ENCODE measurements at places on chromosomes 4 and X.

- DNase-seq: no peak
Observed at GRCh38 chr4:177175473-177175872, 134.2 kb upstream of the NEIL3 start.

DNA sequence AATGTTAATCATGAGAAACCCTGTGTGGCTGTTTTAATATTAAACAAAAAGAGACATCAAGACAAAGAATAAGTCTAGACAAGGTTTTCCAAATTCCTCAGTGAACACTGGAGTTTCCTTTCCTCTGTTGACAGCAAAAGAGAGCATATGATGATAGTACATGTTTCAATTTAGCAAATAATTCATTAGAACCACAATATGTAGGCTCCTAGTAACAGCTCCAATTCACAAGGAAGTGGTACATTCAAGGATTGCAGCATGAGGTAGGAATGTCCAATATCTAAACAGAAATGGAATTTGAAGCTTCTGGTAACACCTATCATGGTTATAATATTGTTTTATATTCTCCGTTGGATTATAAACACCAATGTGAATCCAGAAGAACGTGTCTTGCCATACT, 203.8 kb upstream of the TECRL start:
- DNase-seq: no peak

- DNase-seq: no peak
Observed at GRCh38 chrX:145821291-145821897, 3.8 kb downstream of the SLITRK2 start.

GRCh38 chr4:120760047-120760446, 162.5 kb downstream of the PRDM5 start:
- no peak for DNase-seq

DNA sequence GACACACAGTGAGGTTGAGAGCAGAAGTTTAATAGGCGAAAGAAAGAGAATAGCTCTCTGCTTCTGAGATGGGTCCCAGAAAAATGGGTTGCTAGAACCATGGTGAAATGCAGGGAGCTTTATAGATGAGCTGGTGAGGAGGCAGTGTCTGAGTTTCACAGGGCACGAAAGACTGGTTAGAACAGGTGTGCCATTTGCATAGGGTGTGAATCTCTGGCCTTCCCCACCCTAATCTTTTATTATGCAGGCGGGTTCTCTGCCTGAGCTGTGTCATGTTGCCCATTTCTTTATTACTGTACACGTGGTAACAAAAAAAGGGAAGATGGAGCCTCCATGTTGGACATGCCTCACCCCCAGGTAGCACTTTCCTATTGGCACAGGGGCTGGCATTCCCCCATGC, 39.1 kb downstream of the FUNDC1 start:
- DNase-seq: no peak

- DNase-seq: no peak
Observed at GRCh38 chr4:129335276-129335675, 239.3 kb downstream of the C4orf33 start.

DNA sequence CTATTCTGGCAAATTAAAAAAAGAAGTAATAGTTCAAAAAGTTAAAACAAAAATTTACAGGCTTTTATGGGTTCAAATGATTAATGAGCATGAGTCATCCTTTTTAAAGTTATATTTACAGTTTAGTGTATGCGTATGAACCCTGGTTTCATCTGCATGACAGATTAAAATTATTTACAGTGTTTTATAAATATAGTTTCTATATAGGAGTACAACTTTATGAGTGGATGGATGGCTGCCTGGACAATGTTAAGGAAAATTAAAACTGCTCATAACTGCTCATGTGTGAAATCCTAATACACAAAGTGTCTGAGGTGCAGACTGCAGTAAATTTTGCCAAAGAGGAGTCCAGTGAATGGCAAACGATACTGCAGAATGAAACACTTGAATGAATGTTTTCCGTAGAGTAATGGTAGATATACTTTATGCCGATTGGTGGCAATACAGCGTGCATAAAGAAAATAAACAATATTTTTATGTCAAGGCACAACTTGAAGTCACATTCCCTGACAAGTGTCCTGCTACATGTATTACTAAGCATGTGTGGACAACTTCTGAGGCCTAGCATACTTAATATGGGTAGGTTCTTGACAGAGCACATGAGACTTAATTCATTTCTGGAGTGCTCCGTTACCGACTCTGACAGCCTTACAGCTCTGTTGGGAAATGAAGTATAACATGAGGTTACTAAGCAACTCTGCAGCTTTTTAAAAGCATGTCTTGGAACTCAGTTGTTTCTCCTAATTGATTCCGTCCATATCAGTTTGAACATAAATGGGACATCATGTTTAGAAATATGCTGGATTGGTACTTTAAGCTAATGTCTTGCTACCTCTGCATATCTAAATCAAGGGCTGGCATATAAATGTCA, 985.6 kb upstream of the PCDH7 start:
- DNase-seq: no peak

DNA sequence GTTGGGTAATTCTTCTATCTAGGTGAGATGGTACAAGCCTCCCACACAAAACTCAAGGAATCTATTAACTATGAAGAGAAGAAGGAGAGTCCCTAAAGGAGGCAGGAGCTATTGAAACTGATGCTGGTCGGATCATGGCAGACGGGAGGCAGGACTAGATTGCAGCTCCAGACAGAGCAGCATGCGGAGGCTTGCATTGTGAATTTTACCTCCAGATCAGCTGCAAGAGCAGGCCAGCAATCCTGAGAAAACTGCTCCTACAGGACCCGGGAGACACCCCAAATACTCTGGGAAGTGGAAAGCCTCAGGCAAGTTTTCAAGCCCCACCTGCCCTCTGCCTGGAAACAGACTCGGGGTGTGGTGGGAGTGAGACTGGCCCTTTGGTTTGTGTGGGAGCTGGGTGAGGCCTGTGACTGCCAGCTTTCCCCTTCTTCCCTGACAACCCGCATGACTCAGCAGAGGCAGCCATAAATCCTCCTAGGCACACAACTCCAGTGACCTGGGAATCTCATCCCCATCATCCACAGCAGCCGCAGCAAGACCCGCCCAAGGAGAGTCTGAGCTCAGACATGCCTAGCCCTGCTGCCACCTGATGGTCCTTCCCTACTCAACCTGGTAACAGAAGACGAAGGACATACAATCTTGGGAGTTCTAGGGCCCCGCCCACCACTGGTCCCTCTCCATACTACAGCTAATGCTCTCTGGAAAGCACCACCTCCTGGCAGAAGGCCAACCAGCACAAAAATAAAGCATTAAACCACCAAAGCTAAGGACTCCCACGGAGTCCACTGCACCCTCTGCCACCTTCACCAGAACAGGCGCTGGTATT, 30.9 kb downstream of the GATB start:
- no peak for DNase-seq

- DNase-seq: no peak
Observed at GRCh38 chrX:121014826-121015225, 29.3 kb upstream of the CT47A1 start.

DNA sequence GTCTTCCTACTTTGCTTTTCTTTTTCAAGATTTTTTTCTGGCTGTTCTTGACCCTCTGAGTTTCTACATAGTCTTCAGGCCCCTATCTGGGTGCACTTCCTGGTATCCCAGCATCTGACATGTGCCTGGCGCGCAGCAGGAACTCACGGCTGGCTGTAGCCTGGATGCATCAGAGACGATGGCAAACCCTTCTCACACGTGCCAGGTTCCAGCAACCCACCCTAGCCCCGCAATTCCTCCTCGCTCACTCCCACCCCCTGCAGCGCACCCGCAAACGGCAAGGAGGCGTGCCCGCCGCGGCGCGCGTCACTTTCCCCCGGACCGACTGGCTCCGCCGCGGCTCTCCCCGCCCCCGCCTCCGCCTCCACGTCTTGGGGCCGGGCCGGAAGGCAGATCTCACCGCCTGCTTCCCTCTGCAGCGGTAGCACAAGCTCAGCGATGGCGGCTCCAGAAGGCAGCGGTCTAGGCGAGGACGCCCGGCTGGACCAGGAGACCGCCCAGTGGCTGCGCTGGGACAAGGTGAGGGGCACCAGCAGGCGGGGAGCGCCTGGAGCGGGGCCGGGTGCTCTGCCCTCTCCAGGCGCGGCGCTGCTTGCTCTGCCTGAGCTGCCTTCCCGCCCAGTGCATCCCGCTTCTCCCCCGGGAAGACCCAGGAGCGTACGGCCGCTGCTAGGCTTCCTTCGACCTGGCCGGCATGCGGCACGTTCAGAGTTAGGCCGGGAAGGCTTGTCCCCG, at the start of gene PGM2:
Gene PGM2 (plus strand): TSS at position 392 of the 735 bp plus-strand sequence. CDS start 47 bp downstream, at position 439.
- DNase-seq: peak; percentile 93

GRCh38 chrX:155262970-155263754, 1.1 kb downstream of the RAB39B start:
- peak; percentile 5 for DNase-seq

- DNase-seq: no peak
Observed at GRCh38 chrX:47570794-47571193, 9.8 kb downstream of the ARAF start.

DNA sequence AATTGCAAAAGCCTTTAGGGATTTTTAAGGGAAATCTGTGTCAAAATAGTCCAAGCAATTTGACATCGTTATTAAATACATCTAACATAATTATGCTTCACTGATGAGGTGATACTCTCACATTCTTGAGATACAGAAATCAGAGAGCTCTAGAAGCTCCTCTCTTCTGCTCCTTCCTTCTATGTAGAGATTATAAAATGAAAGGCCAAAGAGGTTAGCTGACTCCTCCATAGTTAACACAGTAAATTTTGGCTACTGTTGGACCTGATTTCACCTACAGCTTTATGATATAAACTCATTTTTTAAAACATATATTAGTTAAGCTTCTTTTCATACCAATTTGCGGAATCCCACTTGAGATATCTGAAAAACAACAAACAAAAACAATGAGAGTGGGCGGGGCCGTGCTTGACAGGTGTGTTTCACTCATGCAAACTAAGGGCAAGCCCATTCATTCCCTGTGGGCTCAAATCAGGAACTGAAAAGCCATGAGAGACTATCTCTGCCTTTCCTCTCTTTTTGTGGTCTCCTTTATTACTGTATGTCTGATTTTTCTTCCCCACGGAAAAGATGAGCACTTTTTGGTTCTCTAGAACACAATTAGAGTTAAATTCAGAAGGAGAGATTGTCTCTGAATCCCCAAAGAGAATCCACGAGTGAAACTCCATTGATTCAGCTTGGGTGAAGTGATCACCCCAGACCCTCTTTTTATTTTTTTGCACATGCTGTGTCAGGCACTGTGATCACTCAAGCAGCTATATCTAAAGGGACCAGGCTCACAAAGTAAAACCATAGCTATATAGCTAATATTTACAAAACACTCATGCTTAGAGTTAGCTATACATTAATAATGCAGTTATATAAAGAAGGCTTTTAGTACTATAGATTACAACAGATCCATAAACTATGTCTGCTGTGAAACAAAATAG, 566.3 kb downstream of the IL15 start:
- DNase-seq: no peak

- no peak for DNase-seq
Observed at GRCh38 chr4:186472948-186473347, 82.4 kb downstream of the MTNR1A start.

DNA sequence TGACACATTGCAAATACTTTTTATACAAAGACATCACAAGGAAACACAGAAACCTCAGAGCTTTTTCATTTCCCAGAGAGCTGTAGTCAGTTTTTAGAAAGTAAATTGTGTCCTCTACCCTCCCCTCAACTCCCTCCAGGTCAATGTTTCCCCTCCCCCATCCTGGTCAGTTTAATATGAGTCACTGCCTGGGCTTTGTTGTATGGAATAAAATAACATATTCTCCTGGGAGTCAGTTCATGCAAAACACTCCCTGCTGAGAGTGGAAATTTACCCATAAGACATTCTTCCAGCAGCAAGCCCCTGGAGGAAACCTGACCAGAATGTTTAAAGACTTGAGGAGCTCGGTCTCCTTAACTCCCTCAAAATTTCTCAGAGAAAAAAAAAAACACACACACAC, 270.1 kb upstream of the LDB2 start:
- no peak for DNase-seq

DNA sequence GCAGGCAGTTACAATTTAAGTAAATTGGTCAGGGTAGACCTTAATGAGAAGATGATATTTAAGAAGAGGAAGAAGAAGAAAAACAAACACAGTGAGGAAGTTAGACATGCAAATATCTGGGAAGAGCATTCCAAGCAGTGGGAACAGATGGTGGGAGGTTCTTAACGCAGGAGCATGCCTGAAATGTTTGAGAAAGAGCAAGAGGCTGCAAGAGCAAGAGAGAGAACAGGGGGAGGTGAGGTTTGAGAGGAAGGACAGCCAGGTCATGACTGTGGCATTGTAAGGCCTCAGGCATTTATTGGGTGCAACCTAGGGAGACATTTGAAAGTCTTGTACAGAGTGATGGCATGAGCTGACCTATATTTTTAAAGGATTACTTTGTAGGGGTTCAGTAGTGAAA, 136.0 kb downstream of the UGT8 start:
- no peak for DNase-seq

GRCh38 chrX:40065296-40066046, 32.3 kb downstream of the BCOR start:
- peak; percentile 27 for DNase-seq

GRCh38 chrX:112643721-112644120, 36.0 kb downstream of the LHFPL1 start:
- no peak for DNase-seq

GRCh38 chr4:40672528-40673522, 43.2 kb upstream of the RBM47 start:
- DNase-seq: peak; percentile 55

DNA sequence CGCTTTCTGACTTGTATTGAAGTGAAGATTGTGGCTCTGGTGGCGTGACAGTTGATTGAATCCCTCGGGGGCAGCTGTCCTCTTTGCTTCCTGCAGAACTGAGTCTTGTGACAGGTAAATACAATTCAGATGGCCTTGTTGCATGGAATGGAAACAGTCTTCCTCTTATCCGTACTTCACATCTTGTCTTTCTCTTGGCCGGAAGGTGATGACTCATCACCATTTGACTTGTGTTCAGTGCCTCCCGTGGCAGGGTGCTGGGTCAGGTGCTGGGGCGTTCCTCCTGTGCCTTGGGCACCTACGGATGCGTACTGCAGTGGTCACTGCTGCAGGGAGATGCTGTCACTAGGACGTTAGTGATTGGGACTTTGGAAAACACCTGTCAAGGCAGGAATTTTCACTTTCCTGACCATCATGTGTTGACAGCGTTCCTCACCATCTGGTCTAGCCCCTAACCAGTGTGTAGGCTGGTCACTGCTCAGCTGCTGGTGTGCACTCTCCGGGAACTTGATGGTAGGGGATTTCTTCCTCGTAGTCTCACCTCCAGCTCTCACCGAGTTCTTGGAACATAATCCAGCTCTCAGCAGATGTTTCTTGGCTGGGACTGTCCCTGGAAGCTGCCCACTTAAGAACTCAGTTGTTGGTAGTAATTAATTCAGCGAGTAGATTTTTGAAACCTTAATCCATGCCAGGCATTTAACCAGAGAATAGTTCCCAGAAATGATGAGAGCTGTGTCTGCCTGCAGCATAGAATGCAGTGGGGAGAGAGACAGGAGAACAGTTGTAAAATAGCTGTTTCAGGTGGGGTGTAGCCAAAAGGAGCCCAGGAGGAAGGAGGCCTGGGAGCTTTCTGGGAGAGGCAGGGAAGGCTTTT, 7.2 kb downstream of the TBC1D14 start:
- peak; percentile 72 for DNase-seq

Data from activated CD4-positive, alpha-beta T cell treated with anti-CD3 and anti-CD28 coated beads, Interleukin-2, amount 10 ng/mL, durations not matched to agents 7 days and 5 days (primary cell).